ENCODE measurements at places on chromosomes 16 and 17.
A peak's percentile ranks its signal among the peaks of the same experiment; 100 is the strongest.

- peak; percentile 36 for DNase-seq
Observed at GRCh38 chr16:12067714-12068401, 91.3 kb downstream of the SNX29 start.

DNA sequence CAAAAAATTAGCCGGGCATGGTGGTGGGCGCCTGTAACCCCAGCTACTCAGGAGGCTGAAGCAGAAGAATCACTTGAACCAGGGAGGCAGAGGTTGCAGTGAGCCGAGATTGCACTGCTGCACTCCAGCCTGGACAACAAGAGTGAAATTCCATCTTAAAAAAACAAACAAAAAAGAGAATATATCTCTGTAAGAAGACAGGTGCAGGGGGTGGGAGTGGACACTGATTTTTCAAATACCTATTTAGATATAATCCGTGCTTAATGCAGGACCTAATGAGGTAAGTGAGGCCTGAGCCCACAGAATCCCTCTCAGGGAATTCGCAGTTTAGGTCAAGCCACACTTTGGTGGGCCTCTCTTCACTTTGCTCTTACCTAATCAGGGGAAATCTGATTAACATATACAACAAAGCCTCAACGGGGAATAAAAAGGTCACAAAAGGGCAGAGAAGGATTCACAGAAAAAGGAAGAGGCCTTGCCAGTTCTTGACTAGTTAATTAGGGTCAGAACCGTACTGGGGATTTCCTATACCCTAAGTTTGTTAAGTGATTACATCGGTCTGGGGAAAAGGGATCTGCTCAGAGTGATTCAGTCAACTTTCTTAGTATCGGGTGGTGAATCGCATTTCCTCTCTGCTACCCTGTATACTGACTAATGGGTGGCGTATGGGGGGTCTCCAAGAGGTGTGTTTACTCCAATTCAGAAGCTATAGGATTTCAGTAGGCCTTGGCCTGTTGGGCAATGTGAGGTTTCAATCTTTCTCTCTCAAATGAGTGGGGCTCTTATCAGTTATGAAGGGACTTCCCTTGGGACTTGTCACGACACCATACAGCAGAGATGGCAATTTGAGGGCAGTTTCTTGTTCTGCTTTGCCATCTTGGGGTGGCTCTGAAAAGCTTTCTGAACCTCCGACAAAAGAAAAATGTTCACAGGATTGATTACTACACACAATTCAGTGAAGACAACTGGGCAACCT, 1.9 kb upstream of the NFAT5 start:
- peak; percentile 99 for DNase-seq

GRCh38 chr17:79678091-79678735, 52.5 kb upstream of the ENPP7 start:
- no peak for DNase-seq

- no peak for DNase-seq
Observed at GRCh38 chr17:1055231-1055630, 58.3 kb downstream of the TIMM22 start.

- DNase-seq, result no peak
Observed at GRCh38 chr16:88888461-88889387, 22.3 kb upstream of the PABPN1L start.

GRCh38 chr16:8575399-8575798, 14.9 kb downstream of the TMEM114 start:
- DNase-seq, result no peak

DNA sequence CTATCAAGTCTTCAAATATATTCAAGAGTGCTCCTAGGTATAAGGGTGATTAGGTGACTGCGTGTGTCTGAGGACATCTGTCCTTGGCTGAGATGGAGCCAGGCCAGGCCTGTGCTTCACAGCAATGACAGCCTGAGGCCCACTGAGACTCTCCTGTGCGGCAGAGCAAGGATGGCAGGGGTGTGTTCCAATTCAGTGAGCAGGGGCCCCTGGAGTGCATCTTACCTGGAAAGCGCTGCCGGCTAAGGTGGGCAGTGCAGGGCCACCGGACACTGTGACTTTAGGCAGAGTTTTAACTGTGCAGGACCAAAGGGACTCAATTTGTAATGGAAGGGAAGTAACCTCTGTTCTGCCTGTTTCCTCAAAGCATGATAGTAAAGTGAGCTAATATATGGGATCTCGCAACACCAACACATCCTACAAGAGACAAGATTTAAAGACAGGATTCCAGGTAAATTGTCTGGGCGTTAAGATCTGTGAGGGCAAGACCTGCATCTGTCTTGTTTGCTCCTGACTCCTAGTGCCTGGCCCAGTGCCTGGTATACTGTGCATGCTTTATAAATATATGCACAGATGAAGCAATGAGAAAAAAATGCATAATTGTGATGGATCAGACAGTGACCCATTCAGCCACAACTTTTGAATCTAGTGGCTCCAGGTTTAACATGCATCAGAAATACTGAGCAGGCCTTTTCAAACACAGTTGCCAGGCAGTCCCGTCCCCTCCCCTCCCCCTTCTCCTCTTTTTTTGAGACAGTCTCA, 86.7 kb downstream of the MRC2 start:
- DNase-seq, result no peak

DNA sequence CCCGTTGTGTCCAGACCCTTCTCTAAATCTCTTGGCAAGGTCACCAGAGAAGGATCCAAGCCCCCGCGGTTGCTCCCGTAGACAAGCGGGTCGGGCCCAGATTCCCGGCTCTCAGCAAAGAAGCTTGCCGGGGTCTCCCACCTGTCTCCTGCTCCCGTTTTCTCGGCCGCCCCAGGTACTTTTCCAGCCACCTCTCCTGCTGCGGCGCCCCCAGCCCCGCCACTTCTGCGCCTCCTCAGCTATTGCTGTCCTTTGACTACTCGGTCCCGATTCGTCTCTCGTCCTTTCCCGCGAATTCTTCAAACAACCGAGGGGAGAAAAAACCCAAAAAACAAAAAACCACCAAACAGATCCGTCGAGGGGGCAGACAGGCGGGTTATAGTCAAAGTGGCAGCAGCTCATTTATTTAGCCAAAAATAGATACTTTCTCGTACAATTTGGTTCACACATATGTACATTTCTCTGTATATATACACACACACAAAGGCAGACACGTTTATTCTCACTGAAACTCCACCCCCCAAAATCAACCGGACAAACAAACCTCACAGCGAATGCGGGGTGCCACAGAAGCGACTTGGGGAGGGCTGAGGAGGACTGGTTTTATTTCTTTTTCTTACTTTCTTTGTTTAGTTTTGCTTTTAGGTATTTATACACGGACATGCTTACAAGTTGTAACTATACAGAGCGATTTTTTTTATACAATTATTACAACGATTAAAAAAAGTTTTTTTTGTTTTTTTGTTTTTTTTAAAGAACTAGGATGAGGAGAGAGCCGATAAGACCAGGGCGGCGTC, 3.5 kb downstream of the IRX3 start:
- DNase-seq, result no peak

DNA sequence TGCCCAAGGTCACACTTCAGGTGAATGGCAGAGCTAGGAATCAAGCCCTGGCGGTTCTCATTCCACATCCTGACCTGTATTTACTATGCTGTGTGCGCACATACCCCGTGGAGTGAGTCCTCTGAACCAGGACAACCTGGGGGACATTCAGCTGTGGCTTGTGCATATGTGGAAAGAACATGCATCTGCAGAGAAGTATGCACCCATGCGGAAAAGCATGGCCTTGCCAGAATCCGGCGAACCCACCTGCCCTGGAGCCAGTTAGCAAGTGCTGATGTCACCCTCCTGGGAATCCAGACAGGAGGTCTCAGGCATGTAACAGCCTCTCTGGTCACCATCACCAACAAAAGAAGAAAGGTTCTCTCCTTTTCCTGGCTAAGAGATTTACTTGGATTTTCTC, 1.9 kb downstream of the RASL10B start:
- DNase-seq, result no peak

DNA sequence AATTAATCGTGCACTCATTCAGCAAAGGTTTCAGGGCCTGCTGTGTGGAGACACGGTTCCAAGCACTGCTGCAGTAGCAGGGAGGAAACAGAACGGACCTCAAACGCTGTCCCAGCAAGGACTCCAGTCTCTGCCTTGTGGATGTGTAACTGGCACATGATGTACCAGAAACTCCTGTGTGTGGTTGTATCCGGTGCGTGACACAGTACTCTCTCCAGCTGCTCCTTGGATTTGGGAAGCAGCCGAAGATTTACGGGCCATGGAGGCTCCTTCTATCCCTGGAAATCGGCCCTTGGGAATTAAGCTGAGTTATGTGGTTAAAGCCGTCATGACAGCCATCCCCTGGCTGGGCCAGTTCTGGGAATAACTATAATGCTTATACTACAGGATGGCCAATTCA, 8.5 kb upstream of the ANKRD11 start:
- no peak for DNase-seq

- no peak for DNase-seq
Observed at GRCh38 chr16:73228649-73229048, 180.7 kb upstream of the ZFHX3 start.

DNA sequence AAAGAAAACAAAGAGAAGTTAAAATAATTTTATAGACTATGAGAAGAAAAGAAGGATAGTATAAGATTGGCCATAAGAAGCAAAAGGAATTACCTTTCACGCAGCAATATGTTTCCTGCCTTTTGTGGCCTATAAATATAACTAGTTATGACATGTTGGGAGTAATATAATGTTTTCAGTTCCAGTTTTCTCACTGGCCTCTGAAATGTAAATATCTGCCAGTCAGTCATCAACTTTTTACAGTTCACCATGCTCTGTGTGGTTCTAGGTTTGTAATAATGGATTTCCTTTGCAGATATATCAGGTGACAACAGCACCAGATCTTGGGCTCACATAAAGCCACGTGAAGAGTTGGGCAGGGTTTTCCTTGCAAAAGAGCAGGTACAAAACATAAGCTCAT, 94.3 kb downstream of the ABCA8 start:
- DNase-seq, result no peak

DNA sequence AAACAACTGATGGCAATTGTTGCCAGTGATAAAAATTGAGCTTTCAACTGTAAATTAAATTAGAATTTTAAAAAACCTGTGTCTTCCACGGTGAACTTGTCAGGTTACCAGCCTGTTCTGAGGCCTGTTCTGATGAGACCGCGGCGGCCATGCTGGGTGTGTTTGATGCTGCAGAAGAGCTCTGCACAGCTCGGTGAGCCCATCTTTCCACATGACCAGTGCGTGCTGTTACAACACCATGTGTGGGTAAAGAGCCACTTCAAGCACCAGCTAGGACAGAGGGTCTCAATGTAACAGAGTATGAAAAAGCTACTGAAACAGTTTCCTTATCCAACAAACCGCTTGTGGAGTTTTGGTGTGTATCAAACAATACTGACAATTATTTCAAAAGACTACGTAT, 48.5 kb downstream of the RPTOR start:
- DNase-seq, result no peak
